ENCODE measurements at places on chromosomes 2 and 18. TPM values are rescaled to one million over a fixed set of nuclear protein-coding genes. Genes with fewer than 3 reads are reported as not detected.

DNA sequence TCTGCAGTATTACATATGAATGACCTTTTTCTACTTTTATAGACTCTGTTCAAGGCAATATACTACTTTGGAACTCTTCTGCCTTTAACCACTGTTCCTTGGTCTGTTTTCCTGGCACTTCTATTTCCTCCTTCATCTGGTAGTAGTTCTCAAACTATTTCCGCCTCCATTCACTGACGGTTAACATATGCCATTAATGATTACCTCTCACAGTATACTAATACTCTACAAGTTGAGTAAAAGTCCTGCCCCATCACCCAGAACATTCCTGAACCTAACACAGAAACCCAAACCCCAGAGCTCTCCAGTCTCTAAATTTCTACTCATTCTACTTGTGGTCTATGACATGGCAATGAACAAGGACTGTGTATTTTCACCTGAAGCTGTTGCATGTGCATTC lies 4.5 kb downstream of the GFPT1 start:
- DNase-seq: no peak
- H3K4me1 ChIP-seq: peaks cover 40% of the 10 kb centered on the region
- no peaks in the 10 kb centered on the region for H3K27me3 ChIP-seq

- peak overlapping the region; percentile 19 for H3K4me3 ChIP-seq
- H3K27me3 ChIP-seq: no peaks in the 10 kb centered on the region
- H3K36me3 ChIP-seq: no peaks in the 10 kb centered on the region
- peaks cover 40% of the 10 kb centered on the region for H3K4me1 ChIP-seq
- peak overlapping the region; percentile 96 for H3K27ac ChIP-seq
- DNase-seq: peak; percentile 82
Measured at GRCh38 chr2:237879058-237879430, 19.6 kb downstream of the RAMP1 start.

- H3K4me1 ChIP-seq: peaks cover 41% of the 10 kb centered on the region
- peak overlapping the region; percentile 27 for H3K27ac ChIP-seq
- H3K4me3 ChIP-seq: no peak overlapping the region
- H3K27me3 ChIP-seq: no peaks in the 10 kb centered on the region
- H3K36me3 ChIP-seq: no peaks in the 10 kb centered on the region
Measured at GRCh38 chr2:10289891-10290290, 12.8 kb upstream of the HPCAL1 start.

ATP5F1A gene
- 363 TPM for total RNA-seq

DNA sequence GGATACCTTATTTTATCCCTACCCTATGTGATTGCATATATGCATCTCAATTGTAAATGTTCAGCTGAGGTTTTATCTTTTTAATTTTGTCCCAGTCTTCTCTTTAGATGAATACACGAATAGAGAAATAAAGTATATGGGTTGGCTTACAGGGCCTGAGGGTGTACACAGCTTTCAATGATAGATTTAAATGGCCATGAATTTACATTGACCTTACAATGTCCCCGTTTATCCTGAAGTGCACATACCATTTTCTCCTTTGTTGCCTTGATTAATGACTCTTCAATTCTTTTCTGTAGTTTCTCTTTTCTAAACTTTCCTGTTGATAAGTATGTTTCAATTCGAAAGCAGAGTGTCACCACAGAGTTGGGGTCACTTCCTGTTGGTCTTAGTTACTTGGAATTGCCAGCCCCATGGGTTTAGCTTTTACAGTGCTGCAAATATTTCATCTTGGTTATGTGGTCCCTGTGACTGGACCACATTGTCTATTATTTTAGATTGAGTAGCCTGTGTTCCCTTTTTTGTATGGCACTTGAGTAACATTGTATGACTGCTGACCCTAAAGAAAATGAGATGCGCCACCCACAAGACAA lies 1616.3 kb upstream of the ACVR2A start:
- DNase-seq: no peak
- H3K36me3 ChIP-seq: no peaks in the 10 kb centered on the region
- H3K27me3 ChIP-seq: no peaks in the 10 kb centered on the region

RGPD4 gene
- 0.14 TPM for total RNA-seq

ABCG5 gene
- not detected for total RNA-seq

- no peak overlapping the region for H3K4me3 ChIP-seq
- H3K4me1 ChIP-seq: no peaks in the 10 kb centered on the region
- H3K27me3 ChIP-seq: no peaks in the 10 kb centered on the region
- H3K27ac ChIP-seq: no peak overlapping the region
- no peak for DNase-seq
Measured at GRCh38 chr18:13775058-13775457, 48.6 kb downstream of the RNMT start.

APOB gene
- total RNA-seq: not detected

OR6B3 gene
- not detected for total RNA-seq

DNA sequence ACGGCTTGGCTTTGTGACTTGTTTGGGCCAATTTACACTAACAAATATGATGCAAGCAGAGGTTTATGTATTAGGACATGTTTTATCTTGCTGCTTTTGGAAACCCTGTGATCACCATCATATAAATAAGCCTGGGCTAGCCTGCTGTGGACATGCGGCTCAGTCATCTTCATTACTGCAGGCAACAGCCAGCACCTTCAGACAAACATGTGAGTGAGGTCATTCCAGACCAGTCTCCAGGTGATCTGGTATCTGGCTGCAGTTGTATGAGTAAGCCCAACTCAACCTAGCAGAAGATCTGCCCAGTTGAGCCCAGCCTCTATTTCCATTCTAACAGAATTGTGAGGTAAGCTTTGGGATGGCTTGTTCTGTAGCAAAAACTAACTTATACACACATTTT lies 254.6 kb upstream of the ATP5MC3 start:
- no peak overlapping the region for H3K27ac ChIP-seq
- H3K4me3 ChIP-seq: no peak overlapping the region

GRCh38 chr2:11899264-11899818 lies 152.9 kb downstream of the LPIN1 start:
- DNase-seq: peak; percentile 63
- H3K27ac ChIP-seq: no peak overlapping the region
- no peaks in the 10 kb centered on the region for H3K27me3 ChIP-seq
- peaks cover 11% of the 10 kb centered on the region for H3K4me1 ChIP-seq

DNA sequence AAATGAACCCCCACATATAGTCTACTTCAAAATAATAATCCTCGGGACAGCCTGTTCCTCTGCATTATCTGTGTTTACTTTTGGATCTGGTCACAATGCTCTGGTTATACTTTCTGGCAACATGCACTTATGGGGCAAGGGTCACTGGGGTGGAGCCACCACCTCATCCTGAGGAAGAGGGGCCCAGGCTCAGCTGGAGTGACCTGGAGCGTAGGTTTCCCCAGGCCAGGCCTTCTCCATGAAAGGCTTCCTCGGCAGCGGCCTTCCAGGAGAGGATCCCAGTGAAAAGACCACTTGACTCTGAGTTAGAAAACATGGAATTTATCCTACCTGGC lies 237.4 kb downstream of the SETBP1 start:
- peaks cover 7% of the 10 kb centered on the region for H3K4me1 ChIP-seq
- DNase-seq: no peak
- H3K27ac ChIP-seq: no peak overlapping the region
- H3K27me3 ChIP-seq: no peaks in the 10 kb centered on the region
- H3K4me3 ChIP-seq: no peak overlapping the region

GRCh38 chr2:38863061-38863695 lies 12.6 kb downstream of the DHX57 start:
- no peaks in the 10 kb centered on the region for H3K27me3 ChIP-seq
- no peak overlapping the region for H3K4me3 ChIP-seq
- H3K36me3 ChIP-seq: peaks cover 49% of the 10 kb centered on the region
- no peak overlapping the region for H3K27ac ChIP-seq

DNA sequence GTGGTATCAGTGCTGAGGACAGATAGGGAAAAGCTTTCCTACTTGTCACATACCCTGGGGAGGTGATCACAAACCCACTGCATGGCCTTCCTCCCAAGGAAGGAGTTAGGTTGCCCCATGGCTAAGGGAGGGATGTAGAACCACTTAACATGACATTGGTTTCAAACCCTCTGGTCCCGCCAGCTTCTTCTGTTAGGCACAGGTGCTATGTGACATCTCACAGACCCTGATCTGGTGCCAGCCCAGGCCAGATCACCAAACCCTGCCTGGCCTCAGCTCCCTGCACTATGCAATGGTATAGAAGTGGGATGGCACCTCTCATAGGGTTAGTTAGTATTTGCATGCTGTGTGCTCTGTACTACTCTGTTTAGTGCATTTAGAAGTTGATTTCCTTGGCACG lies 58.0 kb downstream of the TCF7L1 start:
- no peak overlapping the region for H3K27ac ChIP-seq
- H3K27me3 ChIP-seq: no peaks in the 10 kb centered on the region
- H3K36me3 ChIP-seq: no peaks in the 10 kb centered on the region
- no peak for DNase-seq

SIX2 gene
- total RNA-seq: 1.2 TPM

Measured in MCF 10A (cell line).